ENCODE measurements at places on chromosomes 1 and 21. TPM values are rescaled to one million over a fixed set of nuclear protein-coding genes. Genes with fewer than 3 reads are reported as not detected.

TNFAIP8L2 gene
- total RNA-seq, result 4.1 TPM

- H3K4me3 ChIP-seq, result no peak overlapping the region
- no peak for DNase-seq
- H3K36me3 ChIP-seq, result no peaks in the 10 kb centered on the region
- H3K27me3 ChIP-seq, result no peaks in the 10 kb centered on the region
- H3K4me1 ChIP-seq, result peaks cover 2% of the 10 kb centered on the region
Measured at GRCh38 chr1:162736633-162737067, 53.9 kb upstream of the HSD17B7 start.

DNA sequence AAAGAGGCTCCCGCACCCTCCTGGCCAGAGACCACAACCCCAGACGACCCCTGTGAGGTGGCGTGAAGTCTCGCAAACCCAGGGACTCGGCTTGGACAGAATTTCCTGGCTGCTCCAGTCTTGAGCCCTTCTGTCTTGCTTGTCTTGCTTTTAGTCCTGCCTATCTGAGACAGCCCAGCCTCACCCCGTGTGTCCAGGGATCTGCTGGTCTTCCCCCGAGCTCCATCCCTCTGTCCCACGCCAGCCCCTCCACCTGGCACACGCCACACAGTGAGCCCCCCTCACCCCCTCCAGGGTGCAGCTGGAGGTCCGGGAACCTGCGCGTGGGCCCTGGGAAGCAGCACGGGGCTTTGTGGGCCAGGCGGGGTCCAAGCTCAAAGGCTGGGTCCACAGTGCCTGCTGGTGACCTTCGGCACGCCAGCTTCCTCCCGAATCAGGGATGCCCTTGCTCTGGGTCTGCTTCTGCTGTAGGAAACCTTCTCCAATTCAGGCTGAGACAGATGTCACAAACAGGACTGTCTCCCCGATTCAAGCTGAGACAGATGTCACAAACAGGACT lies 97.1 kb downstream of the SIK1 start:
- no peak overlapping the region for H3K27ac ChIP-seq
- H3K36me3 ChIP-seq, result no peaks in the 10 kb centered on the region
- H3K4me3 ChIP-seq, result no peak overlapping the region
- no peaks in the 10 kb centered on the region for H3K4me1 ChIP-seq
- no peak for DNase-seq
- no peaks in the 10 kb centered on the region for H3K27me3 ChIP-seq

B3GALT5 gene
- 0.21 TPM for total RNA-seq

GRCh38 chr1:200099040-200099439 lies 71.5 kb downstream of the NR5A2 start:
- H3K4me3 ChIP-seq, result no peak overlapping the region
- DNase-seq, result no peak
- no peaks in the 10 kb centered on the region for H3K36me3 ChIP-seq
- H3K27ac ChIP-seq, result no peak overlapping the region

DNA sequence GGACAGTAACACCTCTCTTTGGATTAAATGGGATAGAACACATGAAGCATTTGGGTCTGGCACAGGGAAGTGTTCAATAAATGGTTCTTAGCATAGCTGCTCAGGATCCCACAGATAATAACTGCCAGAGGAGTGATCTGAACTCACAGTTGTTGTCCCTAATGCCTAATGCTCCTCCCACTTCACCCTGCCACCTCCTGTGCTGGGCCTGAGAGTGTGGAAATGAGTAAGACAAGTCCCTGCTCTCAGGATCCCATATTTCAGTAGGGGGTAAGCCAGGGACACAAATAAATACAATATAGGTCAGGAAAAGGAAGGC lies 19.9 kb upstream of the FOXO6 start:
- no peaks in the 10 kb centered on the region for H3K4me1 ChIP-seq
- H3K27ac ChIP-seq, result no peak overlapping the region
- H3K36me3 ChIP-seq, result no peaks in the 10 kb centered on the region
- no peaks in the 10 kb centered on the region for H3K27me3 ChIP-seq

PLPPR4 gene
- 3.8 TPM for total RNA-seq

DNA sequence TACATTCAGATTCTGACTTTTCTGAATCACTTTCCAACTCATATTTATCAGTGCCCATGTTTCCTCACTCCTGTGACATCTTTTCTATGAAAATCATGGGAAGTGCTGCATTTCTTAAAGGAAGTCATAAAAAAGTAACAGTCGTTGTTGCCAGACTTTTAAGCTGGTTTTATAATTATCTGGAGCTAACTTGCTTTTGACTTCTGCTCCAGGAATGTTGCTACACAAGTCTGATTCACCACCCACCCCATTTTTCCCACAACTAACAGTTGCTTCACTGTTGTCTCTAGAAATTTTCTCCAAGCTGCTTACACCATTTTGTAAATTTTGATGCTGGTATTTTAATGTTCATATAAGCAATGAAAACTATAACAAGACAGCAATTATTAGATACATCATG lies 12.2 kb downstream of the FCRLB start:
- no peak overlapping the region for H3K4me3 ChIP-seq
- no peaks in the 10 kb centered on the region for H3K4me1 ChIP-seq
- H3K27me3 ChIP-seq, result no peaks in the 10 kb centered on the region
- H3K27ac ChIP-seq, result no peak overlapping the region
- DNase-seq, result no peak

DNA sequence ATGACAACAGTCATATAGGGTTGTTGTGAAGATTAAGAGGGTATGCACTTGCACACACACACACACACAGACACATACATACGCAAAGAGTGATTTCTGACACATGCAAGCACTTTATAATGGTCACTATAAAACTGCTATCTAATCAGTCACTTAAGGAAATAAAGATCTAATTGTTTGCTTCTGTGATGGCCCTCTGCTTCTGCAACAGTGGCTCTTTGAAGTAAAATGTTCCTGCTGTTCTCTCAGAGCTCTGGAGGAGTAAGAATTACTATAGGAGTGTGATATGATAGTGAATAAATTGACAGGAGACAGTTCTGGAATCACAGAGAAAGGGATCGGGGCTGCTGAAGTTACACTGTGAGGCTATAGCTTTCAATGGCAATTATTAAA lies 494.5 kb upstream of the B3GALT2 start:
- no peaks in the 10 kb centered on the region for H3K27me3 ChIP-seq
- no peaks in the 10 kb centered on the region for H3K36me3 ChIP-seq
- no peaks in the 10 kb centered on the region for H3K4me1 ChIP-seq
- H3K4me3 ChIP-seq, result no peak overlapping the region

KRTAP12-2 gene
- total RNA-seq, result not detected
